ENCODE measurements at places on chromosomes 4 and X.

DNA sequence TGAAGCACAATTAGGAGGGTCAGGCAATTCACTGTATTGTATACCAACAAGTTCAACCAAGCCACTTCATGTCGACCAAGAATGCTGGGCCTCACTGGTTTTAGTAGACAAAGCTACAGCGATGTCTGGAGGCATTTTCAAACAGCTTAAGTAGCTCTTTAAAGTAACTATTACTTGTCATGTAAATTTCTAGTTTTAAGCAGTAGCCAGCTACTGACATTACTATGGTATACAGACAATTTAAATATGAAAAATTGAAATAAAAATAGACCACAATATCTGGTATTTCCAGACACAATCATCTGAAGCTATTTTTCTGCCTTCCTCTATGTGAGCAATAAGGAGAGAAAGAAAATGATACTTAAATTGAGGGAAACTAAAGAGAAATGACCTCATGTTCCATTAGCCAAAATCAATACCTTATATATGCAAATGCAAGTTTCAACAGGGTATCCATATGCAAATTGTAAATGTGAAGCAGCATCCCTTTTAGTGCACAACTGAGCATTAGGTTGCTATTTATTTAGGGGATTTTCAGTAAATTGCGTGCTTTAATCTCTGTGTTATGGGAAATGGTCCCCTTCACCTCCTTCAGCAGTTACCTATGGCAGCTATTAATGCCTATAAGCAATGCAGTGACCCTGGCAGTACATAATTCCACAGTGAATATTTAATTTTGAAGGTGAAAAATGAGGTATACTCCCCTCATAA lies 119.5 kb downstream of the GPC3 start:
- no peak for DNase-seq

DNA sequence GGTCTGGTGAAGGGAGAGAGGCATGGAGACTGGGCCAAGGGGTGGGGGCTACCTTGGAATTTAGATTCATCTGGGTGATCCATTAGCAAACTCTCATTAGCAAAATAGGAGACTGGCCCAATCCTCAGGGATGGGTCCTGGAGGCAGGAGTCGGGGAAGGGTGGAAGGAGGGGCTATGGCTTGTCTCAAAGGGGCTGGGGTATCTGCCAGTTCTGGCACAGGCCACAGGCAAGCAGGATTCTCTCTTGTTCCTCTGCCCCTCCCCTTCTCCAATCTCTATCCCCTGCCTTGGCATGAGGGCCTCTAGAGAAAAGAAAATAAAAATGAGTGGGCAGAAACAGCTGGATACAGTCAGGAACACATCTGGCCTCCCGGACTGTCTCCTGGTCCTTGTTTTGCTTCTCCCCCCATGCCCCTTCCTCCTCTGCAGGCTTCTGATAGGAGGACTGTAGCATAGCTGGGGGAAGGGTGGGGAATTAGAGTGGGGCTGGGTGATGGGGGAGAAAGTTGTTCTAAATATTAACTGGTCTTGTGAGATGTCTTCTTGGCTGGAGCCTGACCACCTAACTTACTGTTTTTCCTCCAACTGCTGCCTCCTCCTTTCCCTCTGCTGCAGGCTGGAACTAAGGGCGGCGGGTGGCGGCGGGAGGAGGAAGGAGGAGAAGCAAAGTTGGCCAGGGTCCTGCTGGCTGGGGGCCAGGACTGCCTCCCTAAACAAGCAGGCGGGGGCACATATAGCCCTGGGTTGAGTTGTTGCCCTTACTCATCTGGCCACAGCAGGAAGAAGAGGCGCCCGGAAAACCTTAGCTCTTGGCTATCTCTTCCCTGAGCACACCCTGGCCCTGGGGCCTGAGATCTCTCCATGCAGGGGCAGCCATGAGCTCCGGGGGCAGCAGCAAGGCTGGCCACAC lies 53.3 kb upstream of the LAS1L start:
- DNase-seq: no peak

DNA sequence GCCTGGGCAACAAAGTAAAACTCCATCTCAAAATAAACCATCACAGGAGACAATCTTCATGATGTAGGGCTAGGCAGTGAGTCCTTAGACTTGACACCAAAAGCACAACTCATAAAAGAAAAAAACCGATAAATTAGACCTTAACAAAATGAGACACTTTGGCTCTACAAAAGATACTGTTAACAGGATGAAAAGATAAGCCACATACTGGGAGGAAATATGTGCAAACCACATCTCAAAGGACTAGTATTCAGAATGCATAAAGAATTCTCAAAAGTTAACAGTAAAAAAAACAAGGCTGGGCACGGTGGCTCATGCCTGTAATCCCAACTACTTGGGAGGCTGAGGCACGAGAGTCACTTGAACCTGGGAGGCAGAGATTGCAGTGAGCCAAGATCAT lies 13.2 kb downstream of the EFHC2 start:
- no peak for DNase-seq

DNA sequence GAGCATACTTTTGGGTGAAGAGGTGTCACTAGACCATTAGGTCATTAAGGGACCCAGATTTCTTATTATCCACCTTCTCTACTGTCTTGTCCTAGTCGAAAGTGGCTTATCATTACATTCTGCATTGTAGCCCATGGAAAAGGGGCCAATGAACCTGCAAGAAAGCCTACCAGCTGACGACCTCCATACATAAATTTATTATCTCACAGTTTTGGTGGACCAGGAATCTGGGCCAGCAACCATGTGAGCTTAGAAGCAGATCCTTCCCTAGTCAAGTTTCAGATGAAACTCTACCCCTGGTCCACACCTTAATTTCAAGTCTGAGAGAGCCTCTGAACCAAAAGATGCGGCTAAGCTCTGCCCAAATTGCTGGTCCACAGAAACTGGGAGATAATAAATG lies 37.6 kb downstream of the RPS6KA3 start:
- DNase-seq: no peak

- no peak for DNase-seq
Measured at GRCh38 chr4:15507679-15508078, 38.0 kb downstream of the CC2D2A start.

DNA sequence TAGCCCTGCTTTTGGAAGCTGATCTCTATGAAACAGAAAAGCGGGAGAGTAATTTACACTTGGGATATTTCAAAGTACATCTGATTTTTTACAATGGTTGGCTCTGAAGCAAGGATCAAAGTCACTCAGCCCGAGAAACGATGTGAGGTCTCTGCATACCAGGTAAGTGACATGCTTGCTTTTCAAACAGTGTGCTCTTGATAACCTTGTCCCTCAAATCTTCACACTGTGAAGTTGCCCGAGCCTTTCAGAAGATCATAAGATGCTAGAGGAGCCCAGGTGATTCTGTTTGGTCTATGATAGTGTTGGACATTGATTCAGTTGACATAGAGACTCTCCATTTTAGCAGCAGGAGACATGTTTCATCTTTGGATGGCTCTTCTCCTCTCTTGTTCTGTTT lies 47.1 kb upstream of the KLHL34 start:
- no peak for DNase-seq

- no peak for DNase-seq
Measured at GRCh38 chrX:28223991-28224390, 242.7 kb upstream of the DCAF8L1 start.

DNA sequence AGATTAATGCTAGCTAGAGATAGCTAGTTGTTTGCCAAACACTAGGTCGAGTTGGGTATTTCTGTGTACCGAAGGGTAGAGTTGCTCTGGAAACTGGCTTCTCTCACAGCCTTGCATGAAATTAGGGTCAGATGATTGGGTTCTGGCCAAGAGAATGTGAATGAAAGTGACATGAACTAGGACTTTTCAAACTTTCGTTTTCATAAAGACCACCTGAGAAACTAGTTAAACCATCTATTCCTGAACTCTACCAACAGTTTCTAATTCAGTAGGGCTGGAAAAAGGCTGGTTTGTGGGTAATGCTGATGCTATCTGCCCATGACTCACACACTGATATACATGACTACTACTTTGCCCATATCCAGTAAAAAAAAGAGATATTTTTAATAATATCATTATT lies 157.6 kb downstream of the GASK1B start:
- no peak for DNase-seq

DNA sequence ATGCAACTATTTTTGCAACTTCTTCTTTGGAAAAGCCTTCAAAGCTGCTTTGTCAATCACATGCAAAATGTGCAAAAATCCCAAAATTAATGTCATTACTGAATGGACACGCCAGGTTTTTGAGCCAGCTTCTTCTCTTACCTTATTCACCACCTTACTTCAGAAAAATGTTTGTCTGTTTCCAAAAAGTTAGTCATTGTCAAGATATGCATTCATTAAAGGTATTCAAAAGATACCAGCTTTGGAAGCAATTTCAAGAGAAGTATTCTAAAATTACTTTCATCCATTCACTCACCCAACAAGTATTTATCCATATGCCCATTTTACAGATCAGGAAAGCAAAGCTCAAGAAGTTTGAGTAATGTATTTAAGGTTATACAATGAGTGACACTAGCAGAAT lies 2.3 kb upstream of the SEPSECS start:
- no peak for DNase-seq

DNA sequence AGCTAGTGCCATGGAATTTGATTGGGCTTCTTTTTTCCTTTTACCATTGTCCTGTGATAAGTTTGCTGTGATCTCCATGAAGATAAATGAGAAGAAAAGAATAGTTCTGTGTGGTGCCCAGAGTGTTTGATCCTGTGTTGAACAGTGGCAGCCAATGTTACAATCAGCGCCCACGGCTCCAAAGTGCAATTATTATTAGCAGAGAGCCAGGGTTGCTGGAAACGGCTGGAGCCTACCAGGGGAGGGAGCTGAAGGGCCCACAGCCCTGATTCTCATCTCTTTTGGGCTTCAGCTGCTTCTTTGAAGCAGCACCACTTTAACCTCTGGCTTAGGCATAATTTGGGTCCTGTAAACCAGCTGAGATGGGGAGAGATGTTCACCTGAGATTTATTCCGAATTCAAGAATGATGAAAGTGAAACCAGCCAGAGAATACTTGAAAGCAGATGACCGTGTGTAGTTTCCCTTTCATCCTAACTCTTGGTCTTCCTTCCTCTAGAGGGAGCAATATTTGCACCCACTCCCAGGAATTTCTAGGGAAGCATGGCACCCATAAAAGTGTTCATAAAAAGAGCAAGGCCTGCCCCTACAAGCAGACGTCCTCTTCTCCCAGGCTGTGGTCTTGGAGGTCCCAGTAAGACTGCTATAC lies 298.3 kb downstream of the EVC2 start:
- no peak for DNase-seq
